Hepatocyte (in vitro differentiated cells): ENCODE measurements at places on chromosomes 13 and 19. TPM values are rescaled to one million over a fixed set of nuclear protein-coding genes. Genes with fewer than 3 reads are reported as not detected.
A peak's percentile ranks its signal among the peaks of the same experiment; 100 is the strongest.

GRCh38 chr19:16825312-16826052 is 3.7 kb upstream of the SIN3B start:
- DNase-seq = peak; percentile 60

DNA sequence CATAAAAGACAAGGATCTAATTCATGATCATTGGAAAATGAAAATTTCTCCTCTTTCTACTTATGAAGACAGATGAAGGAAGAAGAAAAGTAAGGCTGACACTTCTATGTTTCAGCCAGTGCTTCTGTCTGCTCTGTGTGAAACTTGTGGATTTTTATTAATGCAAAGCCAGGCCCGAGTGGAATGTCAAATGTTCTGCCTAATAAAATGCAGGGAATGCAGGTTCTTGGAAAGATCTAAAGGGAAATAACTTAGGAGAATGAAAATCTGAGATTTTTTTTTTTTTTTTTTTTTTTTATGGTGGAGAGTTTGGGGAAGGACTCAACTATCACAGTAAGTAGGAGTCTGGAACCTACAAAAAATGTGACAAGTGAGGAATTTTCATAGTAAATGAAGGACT is 1732.3 kb upstream of the SLC10A2 start:
- DNase-seq = no peak

- DNase-seq = no peak
Observed at GRCh38 chr19:18208098-18208951, 4.5 kb upstream of the RAB3A start.

DNA sequence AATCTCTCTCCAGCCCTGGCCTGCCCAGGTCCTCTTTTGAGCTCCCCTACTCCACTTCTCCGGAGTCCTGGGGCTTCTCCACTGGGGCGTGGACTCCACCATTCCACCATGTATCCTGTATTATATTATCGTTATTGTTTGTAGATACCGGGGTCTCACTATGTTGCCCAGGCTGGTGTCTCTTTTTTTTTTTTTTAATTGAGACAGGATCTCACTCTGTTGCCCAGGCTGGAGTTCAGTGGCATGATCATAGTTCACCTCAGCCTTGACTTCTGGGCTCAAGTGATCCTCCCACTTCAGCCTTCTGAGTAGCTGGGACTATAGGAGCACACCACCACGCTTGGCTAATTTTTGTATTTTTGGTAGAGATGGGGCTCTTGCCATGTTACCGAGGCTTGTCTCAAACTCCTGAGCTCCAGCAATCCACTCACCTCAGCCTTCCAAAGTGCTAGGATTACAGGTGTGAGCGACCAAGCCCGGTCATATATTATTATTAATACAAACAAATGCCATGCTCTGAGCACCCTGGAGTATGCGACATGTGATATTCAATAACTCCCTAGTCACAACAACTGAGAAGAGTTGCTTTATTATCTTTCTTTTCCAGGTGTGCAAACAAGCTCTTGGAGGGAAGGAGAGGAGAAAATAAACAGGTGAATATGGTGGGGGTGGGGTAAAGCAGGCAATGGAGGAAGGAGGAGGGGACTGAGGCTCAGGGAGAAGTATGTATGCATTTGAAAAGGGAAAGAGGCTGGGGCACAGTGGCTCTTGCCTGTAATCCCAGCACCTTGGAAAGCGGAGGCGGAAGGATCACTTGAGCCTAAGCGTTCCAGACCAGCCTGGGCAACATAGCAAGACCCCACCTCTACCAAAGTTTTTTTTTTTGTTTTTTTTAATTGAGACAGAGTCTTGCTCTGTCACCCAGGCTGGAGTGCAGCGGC is 2.8 kb upstream of the CERS4 start:
- DNase-seq = peak; percentile 54

Gene ACER1
- not detected in 2 replicates for total RNA-seq

DNA sequence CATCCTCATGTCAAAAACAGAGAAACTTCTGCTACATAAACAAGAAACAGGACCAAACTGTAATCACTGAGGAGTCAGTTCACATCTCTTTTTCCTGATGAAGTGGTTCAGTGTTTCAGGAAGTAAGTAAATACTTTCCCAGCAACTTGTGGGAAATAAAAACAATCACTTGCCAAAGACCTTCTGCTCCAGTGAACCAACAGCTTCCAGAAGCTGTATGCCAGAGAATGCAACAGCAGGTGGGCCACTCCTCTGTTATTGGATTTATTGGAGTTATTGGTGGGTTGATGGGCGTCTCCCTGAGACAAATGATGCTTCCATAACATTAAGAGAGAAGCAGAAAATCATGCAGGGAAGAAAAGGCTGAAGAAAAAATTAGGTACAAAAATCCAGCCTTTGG is 9.9 kb downstream of the SLC6A16 start:
- DNase-seq = no peak

- DNase-seq = peak; percentile 6
Observed at GRCh38 chr13:57634839-57635165, 3.3 kb downstream of the PCDH17 start.

Gene KCTD12
- 62.8 and 70.5 TPM in 2 replicates for total RNA-seq

GRCh38 chr19:55855160-55855559 is 18.8 kb downstream of the NLRP4 start:
- DNase-seq = no peak

GRCh38 chr19:38709671-38710415 is 34.4 kb downstream of the CAPN12 start:
- DNase-seq = no peak

DNA sequence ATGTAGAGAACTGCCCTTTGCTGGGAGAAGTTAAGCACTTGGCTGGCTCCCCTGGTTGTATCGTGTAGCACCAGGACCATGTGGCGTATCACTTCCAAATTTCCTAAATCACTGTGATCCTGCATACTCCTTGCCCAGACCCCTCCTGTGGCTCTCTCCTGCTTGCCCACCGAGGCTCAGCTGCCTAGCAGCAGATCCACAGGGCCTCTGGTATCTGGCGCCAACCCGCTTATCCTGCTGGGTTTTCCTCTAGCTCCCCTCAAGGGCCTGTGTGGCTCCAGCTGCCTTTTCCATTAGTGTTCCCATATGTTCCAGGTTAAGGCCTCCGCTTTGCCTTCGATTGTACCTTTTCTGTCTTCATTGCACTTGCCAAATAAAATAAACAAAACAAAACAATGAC is 16.5 kb downstream of the LRCH1 start:
- DNase-seq = no peak

- DNase-seq = no peak
Observed at GRCh38 chr13:22455036-22455435, 725.7 kb upstream of the SGCG start.

DNA sequence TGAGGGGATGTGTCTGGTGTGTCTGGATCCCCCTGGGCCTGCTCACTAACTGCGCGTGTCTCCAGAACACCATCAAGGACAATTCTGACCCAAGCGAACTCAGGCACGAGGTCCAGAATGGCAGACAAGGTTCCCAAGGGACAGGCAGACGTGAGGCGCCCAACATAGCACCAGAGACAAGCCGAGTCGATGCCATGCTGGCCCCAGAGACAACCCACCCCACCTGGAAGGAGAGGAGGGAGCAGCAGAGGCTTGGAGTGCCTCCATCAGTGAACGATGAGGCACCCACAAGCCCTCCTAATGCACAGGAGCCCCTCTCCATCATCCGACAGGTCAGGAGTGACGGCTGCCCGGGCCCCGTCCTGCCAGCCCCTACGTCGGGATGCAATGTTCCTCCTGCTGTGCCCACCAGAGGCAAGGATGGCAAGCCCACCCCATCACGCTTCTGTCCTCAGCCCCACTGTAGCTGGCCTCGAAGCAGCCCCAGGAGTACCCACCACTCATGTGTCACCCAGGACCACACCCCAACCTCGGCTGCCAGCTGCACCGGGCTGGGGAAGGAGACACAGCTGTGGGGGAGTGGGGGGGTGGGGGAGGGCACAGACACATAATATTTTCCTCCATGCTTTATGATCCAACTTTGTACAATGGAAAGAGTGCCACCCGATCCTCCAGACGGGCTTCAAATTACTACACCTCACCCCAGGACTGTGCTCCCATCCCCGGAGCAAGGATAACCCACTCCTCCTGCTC is 11.8 kb downstream of the AP3D1 start:
- DNase-seq = no peak

DNA sequence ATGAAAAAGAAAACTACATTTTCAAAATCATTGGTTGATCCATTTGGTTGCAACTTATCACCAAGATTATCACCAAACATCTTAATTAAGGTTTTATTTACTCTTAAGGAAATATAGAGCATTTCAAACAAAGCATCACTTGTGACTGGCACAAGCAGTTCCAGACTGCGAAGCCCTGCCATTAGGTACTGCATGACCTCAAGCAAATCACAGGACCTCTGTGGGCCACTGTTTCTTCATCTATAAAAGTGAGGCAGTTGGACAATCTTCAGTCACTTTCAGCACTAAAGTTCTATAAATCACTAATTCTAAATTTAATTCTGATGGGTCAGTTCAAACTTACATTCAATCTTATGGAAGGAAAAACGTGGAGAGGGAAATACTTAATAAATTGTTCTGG is 2.0 kb downstream of the ELF1 start:
- DNase-seq = peak; percentile 26

DNA sequence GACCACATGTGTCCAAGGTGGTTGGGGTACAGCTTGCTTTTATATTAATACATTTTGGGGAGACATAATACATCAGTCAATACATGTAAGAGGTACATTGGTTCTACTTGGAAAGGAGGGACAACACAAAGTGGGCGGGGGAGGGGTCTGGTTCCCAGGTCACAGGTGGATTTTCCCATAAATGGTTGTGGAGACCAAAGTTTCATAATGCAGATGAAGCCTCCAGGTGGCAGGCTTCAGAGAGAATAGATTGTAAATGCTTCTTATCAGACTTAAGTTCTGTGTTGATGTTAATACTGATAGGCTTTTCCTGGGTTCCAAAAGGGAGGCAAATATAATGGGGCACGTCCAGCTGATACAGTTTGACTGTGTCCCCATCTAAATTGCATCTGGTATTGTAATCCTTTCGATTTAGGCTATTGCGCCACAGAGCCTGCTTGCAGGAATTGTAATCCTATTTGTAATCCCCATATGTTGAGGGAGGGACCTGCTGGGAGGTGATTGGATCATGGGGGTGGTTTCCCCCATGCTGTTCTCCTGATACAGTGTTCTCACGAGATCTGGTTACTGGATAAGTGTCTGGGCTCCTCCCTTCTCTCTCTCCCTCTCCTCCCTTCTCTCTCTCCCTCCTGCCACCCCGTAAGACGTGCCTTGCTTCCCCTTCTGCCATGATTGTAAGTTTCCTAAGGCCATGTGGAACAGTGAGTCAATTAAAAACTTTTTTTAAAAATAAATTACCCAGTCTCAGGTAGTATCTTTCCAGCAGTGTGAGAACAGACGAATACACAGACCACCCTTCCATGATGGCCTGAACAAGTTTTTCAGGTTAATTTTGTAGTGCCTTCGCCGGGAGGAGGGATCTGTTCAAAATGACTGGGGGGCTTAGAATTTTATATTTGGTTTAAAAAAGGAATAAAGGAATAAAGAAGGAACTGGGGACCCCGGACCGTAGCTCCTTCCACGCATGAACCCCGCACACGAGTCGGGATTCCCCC is 44.9 kb downstream of the ZNF823 start:
- DNase-seq = peak; percentile 49

DNA sequence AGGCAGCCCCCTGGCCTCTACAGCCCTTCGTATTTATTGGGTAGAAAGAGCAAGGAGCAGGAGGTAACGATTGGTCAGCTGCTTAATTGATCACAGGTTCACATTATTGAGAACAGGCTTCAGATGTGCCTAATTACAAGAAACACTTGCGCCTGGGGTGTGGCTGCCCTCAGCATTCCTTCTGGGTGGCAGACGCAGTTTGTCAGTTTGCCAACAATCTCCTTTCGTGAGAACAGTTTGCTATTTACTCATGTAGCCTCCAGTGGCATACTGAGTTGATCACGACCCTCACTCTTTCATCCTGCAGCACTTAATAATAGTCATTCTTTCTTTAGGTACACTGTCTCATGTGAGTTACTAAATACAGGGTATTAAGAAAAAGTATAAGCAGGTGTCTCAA is 985.6 kb downstream of the SLITRK5 start:
- DNase-seq = no peak

- peak; percentile 66 for DNase-seq
Observed at GRCh38 chr19:12647490-12648071, 19.0 kb downstream of the MAN2B1 start.

DNA sequence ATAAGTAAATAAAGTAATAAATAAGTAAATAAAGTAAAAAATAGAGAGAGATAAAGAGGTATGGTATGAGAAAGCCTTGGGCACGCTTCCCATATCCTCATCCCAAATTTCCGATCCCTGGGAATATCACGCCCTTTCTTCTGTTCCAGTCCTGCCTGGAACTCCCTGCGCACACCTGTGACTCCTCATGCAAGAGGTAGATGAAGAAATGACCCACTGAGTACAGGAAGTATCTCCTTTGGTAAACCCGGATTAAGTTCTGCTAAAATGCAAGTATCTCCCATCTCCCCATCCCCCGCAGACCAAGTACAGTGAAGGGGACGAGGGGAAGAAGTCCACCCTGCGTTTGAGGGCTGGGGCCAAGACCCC is 399 bp upstream of the ZNF136 start:
- no peak for DNase-seq

GRCh38 chr13:59000770-59001169 is 1163.0 kb downstream of the DIAPH3 start:
- DNase-seq = no peak

Gene ZMYM2
- total RNA-seq = 86.1 and 91.1 TPM in 2 replicates

Gene UNC13A
- total RNA-seq = 0.08 and 0.10 TPM in 2 replicates

Gene IGFL3
- 2.1 and 2.6 TPM in 2 replicates for total RNA-seq

- DNase-seq = peak; percentile 84
Observed at GRCh38 chr13:40116008-40116407, 460.5 kb downstream of the COG6 start.

DNA sequence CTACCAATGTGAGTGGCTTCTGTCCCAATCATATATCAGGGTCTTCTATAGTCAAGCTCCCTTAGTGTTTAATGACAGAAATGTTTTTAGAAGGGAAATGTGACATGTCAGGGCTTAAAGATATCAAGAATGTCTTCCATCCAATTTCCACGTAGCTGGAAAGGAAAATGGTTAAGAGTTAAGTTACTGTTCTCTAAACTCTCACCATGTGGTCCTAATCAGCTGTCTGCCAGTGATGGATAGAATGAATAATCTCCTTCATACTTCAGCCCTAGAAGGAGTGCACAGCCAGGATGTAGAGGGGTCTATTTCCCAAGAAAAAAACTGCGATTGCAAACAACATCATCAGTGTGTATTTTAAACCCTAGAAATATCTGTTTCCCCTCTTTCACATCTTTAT is 36.3 kb downstream of the FLT1 start:
- DNase-seq = no peak

Gene CDX2
- total RNA-seq = 34.6 and 40.0 TPM in 2 replicates

Gene HSH2D
- 4.0 and 6.1 TPM in 2 replicates for total RNA-seq

Gene CLEC17A
- total RNA-seq = not detected in 2 replicates
